ENCODE measurements at places on chromosomes 13 and 19. TPM values are rescaled to one million over a fixed set of nuclear protein-coding genes. Genes with fewer than 3 reads are reported as not detected.

DNA sequence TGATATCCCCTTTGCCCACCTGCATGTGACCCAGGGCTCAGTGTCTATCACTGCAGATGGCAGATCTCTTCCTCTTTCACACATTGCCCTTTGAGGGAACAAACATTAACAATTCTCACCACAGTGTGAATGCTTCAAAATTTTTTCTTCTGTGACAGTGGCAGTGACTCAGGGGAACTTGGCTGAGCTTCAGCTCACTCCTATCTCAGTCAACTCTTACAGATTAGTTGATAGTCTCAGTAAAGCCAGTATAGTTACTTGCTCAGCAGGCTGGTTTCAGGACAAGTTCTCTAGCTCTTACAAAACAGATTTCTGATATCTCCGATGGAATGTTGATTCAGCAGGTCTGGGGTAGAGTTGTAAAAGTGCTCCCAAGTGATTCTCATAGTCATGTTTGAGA lies 166.9 kb downstream of the DLEU7 start:
- DNase-seq = no peak

- no peak for DNase-seq
Measured at GRCh38 chr19:34320277-34320676, 44.7 kb upstream of the GPI start.

DNA sequence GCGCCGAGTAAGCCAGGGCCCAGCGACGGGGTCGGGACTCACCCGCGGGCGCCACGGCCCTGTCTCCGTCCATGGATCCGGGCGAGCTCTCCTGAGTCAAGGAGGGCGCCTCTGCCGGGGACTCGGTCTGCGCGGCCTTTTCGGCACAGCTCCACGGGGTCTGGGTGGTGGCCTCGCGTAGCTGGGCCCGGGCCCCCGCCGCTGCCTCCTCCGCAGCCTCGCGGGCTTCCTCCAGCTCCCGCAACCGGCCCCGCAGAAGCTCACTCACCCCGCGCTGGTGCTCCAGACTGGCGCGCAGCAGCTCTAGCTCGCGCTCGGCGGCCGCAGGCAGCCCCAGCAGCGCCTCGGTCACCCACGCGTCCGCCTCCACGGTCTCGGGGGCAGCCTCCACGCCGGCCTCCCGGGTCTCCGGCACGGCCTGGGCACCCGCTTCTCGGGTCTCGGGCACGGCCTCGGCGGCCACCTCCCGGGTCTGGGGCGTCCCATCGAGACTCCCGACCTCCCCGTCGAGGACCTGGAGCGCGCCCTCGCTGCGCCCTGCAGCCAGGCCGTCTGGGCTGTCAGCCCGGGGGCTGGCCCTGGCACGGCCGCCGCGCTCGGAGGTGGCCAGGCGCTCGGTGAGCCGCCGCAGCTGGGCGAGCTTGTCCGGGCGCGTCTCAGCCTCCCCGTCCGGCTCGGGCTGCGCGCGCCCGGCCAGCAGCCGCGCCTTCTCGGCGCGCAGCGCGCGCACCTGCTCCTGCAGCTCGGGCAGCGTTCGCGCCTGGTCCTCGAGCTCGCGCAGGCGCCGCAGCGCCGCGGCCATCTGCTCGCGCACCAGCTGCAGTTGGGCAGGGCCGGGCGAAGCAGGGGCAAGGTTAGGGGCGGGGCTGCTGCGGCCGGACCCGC lies 8.4 kb downstream of the KANK3 start:
- DNase-seq = peak; percentile 56

DNA sequence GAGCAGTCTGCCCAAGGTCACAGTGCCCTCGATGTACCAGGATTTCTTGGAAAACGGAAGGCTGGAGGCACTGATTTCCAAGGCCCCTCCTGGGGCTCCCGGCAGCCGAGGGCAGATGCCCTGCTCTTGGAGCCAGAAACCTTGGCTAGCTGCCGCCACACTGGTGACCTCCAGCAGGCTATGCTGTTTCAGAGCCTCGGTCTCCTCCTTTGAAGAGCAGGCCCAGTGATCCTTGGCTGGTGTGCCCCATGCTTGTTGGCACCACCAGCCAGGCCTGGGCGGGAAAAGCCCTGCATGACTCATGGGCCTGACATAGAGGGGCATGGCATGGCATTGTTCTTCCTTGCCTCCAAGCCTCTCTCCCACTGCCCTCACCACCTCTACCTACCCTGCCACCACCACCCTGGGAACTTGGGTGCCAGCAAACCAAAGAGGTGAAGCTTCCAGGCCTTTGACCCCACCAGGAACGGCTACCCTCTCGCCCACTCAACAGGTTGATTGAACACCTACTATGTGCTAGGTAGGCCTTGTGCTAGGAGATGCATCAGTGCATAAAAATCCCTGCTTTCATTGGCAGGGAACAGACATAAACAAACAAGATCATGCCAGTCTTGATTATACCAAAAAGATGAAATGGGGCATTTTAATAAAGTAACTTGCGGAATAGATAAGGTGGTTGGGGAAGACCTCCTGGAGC lies 1.6 kb upstream of the CLEC11A start:
- DNase-seq = no peak

SIGLEC10 gene
- 0.73 TPM for polyA plus RNA-seq

DNA sequence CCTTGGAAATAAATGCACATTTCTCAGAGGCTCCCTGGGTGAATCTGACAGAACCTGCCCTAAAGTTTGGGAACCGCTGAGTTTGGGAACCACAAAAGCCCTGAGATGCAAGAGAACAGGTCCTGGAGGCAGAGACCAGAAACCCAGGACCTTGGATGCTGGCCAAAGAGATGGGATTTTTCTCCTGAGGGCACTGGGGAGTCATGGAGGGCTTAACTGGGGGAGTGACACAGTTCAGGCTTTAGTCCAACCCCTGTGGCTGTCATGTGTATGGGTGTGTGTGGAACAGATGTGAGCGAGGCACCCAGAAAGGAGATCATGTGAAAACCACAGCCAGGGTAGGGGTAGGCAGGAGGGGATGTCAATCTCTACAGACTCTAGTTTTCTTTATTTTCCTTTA lies 3.9 kb upstream of the NCCRP1 start:
- no peak for DNase-seq

PSG6 gene
- 0.16 TPM for polyA plus RNA-seq

TMEM238 gene
- polyA plus RNA-seq = not detected

DNA sequence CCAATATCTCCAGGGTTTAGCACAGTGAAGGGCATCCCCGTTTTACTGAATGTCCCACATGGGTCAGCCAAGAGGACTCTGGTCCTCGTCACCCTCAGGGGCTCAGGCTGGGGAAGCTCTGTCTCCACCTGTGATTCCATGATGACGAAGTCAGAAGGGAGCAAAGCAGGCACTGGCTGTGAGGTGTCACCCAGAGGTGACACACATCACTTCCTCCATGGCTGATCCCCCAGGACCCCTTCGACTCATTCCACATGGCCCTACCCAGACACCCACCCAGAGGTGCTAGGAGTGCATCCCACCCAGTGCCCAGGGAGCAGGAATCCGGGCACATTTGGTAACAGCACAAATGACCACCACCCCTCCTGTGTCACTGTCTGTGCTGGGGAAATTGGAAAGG lies 145.2 kb upstream of the VSTM2B start:
- DNase-seq = no peak

GNA15 gene
- polyA plus RNA-seq = not detected

GRCh38 chr19:4267101-4267900 lies 11.8 kb upstream of the SHD start:
- no peak for DNase-seq

- no peak for DNase-seq
Measured at GRCh38 chr13:41915081-41915480, 45.8 kb downstream of the VWA8 start.

DNA sequence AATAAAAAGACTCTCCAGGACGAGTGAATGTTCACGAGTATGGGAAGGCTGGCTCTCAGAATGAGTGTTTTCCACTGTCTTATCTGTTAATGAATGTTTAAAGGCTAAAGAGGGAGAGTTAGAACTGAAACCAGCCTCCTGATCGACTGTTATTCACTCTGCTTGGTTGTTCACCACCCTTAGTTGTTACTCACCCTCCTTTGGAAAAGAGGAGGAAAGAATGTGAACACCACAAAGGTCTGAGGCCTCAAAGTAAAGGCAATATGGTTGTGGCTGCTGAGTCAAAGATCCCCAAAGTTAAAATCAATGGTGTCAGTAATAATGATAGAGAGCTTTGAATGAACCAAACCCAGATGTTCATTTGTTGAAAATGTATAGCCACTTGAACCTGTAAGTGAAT lies 1793.2 kb upstream of the PCDH20 start:
- no peak for DNase-seq

GRCh38 chr13:109146912-109147647 lies 517.7 kb downstream of the MYO16 start:
- DNase-seq = no peak

ATP8B3 gene
- 0.56 TPM for polyA plus RNA-seq

GRCh38 chr19:46542428-46543230 lies 47.0 kb upstream of the PNMA8B start:
- peak; percentile 90 for DNase-seq

OR7C1 gene
- polyA plus RNA-seq = 0.36 TPM

- DNase-seq = no peak
Measured at GRCh38 chr13:22883262-22883840, 297.4 kb upstream of the SGCG start.

DNA sequence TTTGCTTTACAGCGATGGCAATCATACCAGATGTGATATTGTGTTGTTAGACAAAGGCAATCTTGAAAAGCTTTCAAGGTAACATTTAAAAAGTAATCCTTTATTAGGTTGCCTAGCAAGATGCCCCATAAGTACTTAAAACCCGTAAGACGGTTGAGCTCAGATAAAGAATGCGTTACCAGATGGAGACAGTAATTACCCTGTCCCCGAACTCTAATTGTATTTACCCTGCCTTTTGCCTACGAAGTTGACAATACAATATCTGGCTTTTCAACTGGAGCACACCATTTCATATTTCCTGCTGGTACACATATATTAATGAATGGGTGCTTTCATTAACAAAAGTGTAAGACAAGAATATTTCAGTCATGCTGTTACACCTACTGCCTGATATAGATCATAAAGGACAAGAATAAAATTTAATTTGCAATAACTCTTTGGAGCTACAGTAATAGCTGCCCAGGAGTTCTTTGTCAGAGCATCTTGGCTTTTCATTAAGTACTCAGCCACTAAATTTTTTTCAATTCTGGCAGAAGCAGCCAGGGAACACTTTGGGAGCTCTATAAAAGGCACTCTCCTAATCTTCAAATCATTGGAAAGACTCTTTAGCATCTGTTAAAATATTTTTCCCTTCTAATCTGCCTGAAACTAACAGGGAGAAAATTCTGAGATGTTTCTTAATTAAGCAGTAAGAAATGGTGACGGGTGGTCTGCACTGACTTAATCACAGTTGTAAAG lies 63.8 kb downstream of the DCT start:
- no peak for DNase-seq

- DNase-seq = no peak
Measured at GRCh38 chr19:6495947-6496346, 6.2 kb downstream of the TUBB4A start.

DNA sequence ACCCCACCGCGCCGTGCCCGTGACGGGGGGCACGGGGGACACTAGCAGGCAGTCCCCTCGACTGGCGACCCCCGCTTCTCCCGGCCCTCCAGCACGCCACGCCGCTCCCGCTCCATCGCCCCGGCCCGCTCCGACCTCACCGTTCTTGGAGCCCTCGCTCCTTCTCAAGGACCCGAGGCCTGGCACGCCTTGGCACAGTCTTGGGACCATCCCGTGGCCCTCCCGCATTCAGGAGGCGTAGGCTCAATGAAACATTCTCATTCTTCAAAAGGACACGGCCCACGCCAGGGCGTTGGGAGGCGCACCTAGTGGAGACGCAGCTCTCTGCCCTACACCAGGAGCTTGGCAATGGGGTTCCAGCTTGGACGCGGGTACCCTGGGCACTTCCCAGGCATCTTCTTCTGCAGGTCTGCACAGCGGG lies 473 bp upstream of the CERS1 start:
- no peak for DNase-seq

GRCh38 chr19:45607071-45608029 lies 5.3 kb upstream of the GPR4 start:
- DNase-seq = peak; percentile 74

SDHAF1 gene
- polyA plus RNA-seq = 12.6 TPM

DNA sequence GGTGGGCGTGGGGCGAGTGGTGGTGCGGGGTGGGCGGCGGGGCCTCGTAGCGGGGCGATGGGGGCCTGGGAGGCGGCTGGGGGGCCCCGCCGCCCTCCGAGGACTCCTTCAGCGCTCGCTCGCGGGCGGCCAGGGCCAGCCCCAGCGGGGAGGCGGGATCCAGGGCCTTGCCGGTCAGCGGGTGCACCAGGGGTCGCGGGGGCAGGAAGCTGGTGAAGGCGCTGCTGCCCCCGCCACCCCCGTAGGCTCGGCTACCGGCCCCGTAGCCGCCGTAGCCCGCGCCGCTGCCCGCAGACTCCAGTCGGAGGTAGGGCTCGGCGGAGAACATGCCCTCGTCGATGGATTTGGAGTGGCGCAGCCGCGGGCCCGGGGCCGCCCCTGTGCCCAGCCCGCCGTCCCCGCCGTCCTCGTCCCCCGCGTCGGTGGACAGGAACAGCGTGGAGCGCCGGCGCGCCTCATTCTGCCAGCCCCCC lies 18.6 kb downstream of the C19orf81 start:
- DNase-seq = no peak

- DNase-seq = no peak
Measured at GRCh38 chr13:51364404-51365008, 25.0 kb downstream of the SERPINE3 start.

- no peak for DNase-seq
Measured at GRCh38 chr13:90197722-90198121, 1149.8 kb upstream of the MIR17HG start.

DNA sequence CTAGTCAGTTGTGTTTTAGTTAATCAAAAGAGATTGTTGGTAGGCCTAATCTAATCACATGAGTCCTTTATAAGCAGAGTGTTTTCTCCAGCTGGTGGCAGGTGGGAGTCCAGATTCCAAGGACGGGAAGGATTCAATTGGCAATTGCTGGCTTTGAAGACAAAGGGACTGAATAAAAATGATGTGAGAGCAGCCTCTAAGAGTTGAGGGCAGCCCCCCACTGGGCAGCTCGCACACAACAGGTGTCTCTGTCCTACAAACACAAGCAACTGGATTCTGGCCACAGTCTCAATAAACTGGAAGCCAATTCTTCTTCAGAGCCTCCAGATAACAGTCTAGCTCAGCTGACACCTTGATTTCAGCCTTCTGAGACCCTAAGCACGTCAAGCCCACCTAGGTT lies 915.2 kb downstream of the PCDH9 start:
- no peak for DNase-seq

DNA sequence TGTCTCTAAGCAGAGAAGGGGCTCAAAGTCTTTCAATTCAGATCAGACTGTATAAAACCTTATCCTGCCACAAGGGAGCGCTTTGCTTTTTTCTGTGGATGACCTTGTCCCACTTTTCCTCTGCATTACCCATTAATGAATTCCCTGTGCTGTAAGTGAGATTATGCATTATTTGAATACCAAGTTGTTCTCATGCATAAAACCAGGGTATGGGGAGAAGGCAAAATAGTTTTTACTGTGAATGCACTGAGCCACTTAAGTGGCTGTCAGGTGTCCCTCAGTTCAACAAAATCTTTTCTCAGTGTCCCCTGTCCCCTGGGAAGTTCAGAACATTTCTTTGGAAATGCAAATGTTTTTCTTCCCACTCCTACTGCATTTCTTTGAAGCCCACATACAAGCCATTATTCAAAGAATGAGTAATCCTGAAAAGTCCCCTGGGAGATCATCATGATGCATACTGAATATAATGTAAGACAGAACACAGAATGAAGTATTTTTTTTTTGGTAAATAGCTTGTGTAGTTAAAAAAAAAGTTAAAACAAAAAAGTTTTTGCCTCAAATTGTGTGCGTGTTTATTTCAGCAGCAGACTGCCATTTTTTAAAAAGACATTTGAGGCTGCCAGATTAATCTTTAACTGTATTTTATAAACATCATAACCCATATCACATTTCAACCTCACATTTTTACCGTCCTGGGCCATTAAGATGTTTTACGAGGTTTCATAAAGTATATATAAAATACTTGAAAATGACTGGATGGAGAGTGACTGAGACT lies 506.7 kb upstream of the PCDH9 start:
- DNase-seq = peak; percentile 52
